ENCODE measurements at places on chromosomes 2 and 18.

- DNase-seq, result no peak
Observed at GRCh38 chr2:40120957-40121356, 330.9 kb downstream of the SLC8A1 start.

DNA sequence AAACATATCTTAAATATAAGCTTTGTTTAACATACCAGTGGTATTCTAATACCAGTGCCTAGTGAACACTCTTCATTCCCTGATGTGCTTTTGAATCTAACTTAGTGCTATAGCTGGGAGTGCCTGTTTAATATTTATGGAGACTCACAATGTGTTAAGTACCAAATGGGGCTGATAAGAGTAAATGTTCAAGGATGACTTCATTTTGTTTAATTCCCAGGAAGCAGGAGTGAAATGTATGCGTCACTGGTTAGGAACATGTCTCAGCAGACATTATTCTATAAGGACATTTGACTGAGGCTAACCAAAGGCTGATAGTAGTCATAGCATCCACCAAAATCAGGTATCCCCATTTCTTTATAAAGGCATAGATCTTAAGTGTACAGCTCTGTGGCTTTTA lies 31.7 kb upstream of the LINC00305 start:
- DNase-seq, result no peak

- no peak for DNase-seq
Observed at GRCh38 chr2:166140475-166140874, 12.7 kb upstream of the SCN1A start.

GRCh38 chr18:30632071-30632698 lies 410.4 kb downstream of the DSC3 start:
- no peak for DNase-seq

DNA sequence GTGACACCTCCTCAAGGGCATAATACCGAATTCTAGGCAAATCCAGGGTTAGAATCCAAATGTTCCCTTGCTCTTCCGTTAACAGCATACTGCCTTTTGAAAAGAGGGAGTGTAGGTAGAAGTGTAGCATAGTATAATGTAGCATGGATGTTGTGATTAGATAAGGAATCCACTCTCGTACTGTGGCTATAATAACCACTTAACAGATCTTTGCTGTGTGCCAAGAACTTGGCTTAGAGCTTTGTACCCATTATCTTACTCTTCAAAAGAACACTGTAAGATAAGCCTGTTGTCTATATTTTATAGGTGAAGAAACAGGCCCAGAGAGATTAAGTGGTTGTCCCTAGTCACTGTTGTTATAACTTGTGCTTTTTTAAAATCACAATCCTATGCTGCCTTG lies 24.2 kb downstream of the WDR75 start:
- no peak for DNase-seq

Data from epithelial cell of prostate (primary cell).